LHCN-M2 (cell line): ENCODE measurements at places on chromosomes 7 and 10. TPM values are rescaled to one million over a fixed set of nuclear protein-coding genes. Genes with fewer than 3 reads are reported as not detected.

CPA1 gene
- 0.23 TPM in 1 of 2 replicates, not detected in the other for total RNA-seq

PDGFA gene
- total RNA-seq, result 33.7 and 37.0 TPM in 2 replicates

VWDE gene
- total RNA-seq, result 0.11 and 0.51 TPM in 2 replicates

VWA2 gene
- total RNA-seq, result not detected in 2 replicates

PON1 gene
- 0.75 TPM in 1 of 2 replicates, not detected in the other for total RNA-seq

LAMB1 gene
- 140 and 161 TPM in 2 replicates for total RNA-seq

HOXA2 gene
- 0.46 and 0.51 TPM in 2 replicates for total RNA-seq

EBLN1 gene
- total RNA-seq, result 0.26 TPM in 1 of 2 replicates, not detected in the other

KNDC1 gene
- total RNA-seq, result 0.11 TPM in 1 of 2 replicates, not detected in the other

SKIDA1 gene
- total RNA-seq, result 0.13 and 0.63 TPM in 2 replicates

TMEM196 gene
- not detected in 2 replicates for total RNA-seq

TMEM236 gene
- total RNA-seq, result under 0.01 TPM in 2 replicates

ZNF438 gene
- 5.1 and 5.3 TPM in 2 replicates for total RNA-seq

CAMK2B gene
- total RNA-seq, result 0.06 TPM in 2 replicates

ECD gene
- 33.0 and 36.6 TPM in 2 replicates for total RNA-seq

CAV2 gene
- 259 and 316 TPM in 2 replicates for total RNA-seq

ARL3 gene
- 8.3 and 10.3 TPM in 2 replicates for total RNA-seq

SH2D4B gene
- not detected in 2 replicates for total RNA-seq

GRCh38 chr10:114095559-114096337, 52.1 kb downstream of the ADRB1 start:
- DNase-seq, result no peak

- no peak for DNase-seq
These were observed 111.0 kb downstream of the FOXL3 start for GRCh38 chr7:400901-401485.

GRCh38 chr10:25978771-25979170, 44.7 kb downstream of the MYO3A start:
- no peak for DNase-seq

DNA sequence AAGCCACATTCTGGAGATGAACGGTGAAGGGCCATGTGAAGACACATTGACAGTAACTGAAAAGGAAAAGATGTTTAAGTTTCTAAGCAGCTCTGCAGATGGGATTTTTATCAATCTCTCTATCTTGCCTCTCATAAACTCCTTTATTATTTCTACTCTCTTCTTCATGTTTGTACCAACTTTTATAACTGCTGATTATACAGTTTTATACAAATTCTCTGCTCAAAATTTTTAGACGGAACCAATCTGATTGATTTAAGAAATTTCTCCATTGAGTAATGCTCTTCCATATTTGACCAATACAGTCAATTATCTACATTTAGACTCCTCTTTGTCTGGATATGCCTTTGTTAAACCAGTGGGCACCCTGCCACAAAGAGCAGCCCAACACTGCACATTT, 31.7 kb downstream of the TFPI2 start:
- no peak for DNase-seq

- DNase-seq, result no peak
These were observed 2.7 kb upstream of the ANXA7 start for GRCh38 chr10:73416571-73416970.

GRCh38 chr7:82373926-82374635, 69.5 kb downstream of the CACNA2D1 start:
- no peak for DNase-seq

DNA sequence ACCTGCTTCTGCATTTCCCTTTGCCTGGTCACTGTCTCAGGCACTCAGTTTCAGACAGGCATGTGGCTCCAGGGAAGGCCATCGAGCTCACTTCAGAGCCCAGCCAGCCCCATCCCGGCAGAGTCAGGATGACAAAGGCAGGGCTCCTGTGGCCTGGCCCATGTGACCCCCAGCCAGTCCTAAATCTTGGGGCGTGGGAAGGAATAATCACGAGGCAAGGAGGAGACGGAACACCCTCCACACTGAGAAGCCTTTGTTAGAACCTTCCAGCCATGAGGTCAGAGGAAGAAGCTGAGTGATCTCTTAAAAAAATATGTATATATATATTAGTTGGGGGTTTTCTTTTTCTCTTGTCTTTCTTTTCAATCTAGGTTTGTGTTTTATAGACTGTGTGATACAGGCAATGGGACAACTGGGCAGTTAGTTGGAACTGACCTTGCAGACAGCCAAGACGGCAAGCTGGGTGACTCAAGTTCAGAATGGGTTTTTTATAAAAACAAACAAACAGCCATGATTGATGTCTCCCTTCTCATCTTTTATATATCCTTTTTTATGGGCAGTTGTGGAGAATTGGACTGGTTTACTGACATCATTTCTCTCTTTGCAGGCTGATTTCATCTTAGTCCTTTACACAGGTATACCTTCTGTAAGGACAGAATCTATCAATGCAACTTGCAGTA, 60.8 kb downstream of the CHN2 start:
- DNase-seq, result no peak

GRCh38 chr10:97744405-97745035, 7.6 kb downstream of the ZFYVE27 start:
- DNase-seq, result no peak

- peak; percentile 73 for DNase-seq
These were observed 449.6 kb downstream of the GRM8 start for GRCh38 chr7:126803060-126803665.

DNA sequence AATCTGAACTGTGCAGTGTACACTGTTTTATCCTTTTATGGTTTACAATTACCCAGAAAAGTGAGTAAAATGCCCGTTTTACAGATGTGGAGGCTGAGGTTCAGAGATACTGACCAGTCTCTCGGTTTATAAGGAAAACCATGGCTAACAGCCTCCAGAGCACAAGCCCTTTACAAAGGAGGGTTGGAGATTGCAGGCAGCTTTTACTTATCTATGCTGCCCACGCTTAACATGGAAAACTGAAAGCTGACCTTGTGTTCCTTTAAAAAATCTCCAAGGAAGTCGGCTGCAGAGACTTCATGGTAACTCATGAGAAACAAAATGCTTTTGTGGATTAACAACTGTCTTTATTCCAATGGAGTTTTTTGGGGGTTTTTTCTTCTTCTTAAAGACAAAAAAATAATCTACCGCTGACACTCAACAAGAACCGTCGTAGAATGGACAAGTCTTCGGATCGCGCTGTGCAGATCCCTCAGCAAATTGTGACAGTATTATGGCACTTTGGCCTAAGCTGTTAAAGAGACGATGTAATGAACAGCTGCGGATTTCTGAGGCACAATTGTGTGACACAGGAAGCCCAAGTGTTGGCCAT, 654 bp upstream of the SLF2 start:
- DNase-seq, result no peak

- DNase-seq, result no peak
These were observed 21.2 kb upstream of the LRRC4 start for GRCh38 chr7:128052404-128052803.

GRCh38 chr10:43127442-43127841, 10.8 kb upstream of the CSGALNACT2 start:
- no peak for DNase-seq

GRCh38 chr7:18087026-18087686, 59.5 kb upstream of the PRPS1L1 start:
- DNase-seq, result no peak

GRCh38 chr10:4034907-4035598, 250.0 kb upstream of the KLF6 start:
- DNase-seq, result peak; percentile 66

- DNase-seq, result peak; percentile 26
These were observed 137.7 kb downstream of the SEMA3C start for GRCh38 chr7:80781146-80781545.

GRCh38 chr7:44057849-44058758, 7.3 kb downstream of the PGAM2 start:
- no peak for DNase-seq

DNA sequence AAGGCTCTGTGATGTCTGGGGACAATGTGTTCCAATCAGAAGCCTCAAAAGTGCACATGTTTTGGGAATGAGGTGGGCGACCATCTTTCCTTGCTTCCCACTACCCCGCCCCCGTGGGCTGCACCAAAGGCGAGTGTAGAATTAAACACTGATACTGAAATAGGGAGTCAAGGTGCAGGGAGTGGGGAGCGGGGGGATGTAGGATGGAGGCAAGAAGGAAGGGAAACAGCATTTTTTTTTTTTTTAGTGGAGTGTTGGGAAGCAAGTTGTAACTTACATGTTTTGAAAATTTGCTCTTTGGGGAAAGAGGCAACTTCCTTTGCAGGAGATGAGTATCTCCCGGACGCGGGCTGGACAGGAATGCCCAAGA, 484 bp upstream of the DLX5 start:
- DNase-seq, result no peak

DNA sequence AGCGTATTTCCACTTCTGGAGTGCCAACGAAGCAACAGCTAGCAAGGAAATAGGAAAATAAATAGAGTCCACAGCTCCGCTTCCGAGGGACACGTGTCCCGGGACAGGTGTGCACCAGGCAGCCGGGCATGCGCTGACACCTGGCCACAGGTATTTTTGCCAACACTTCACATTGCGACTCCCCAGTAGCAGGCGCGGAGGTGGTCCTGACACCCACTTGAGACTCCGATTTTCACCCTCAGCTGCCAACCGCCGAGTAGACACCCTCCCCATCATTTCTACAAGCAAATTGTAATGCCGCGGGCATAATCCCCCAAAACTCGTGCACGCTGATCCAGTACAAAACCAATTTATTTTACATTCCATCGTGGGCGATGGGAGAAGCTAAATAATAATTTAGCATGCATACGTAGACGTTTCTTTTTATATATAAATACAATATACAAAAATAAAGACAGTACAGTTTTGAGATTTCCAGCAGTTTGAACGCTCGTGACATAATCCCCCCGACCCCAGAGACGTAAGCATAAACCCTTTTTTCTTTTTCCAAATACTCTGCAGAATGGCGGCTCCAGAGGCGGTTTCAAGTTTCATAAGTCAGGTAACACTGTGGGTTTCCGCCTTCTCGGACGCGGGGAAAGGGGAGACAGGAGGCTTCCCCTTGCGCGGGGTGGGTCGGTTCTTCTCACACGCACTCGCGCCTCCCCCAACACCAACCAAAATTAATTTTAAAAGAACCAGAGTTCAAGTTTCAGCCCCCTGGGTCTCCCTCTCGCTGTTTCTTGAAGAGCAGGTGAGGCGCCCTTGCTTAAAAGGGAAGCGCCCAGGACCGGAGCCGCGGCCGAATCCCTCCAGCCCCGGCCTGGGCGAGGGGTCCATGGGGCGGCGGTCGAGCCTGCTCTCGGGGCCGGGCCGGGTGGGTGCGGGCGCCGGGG, 5.7 kb downstream of the MNX1 start:
- no peak for DNase-seq

GRCh38 chr7:3697472-3697871, 396.4 kb downstream of the SDK1 start:
- DNase-seq, result no peak

DNA sequence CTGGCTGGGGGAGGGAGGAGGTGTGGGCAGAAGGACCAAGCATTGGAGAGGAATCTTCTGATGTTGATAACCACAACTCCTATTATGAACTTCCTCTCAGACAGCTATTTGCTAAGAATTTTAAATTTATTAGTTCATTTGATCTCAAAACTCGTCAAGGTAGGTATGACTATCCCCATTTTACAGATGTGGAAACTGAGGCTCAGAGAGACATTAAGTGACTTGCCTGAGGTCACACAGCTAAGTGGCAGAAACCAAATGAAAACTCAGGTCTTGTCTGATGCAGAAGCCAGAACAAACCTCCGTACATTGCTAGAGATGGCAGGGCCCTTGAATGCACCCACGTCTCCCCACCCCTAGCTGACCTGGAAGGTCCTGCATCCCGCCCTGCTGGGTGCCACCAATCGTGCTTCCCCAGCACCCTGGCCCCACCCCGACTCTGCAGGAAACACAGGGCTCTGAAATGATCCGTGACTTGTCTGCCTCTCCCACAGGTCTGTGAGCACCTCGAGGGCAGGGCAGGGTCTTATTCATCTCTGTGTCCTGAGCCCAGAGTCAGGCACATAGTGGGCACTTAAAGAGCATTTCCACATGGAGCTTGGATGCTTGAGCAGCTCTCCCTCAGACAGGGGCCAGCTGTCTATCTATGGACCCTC, 5.6 kb upstream of the PALD1 start:
- no peak for DNase-seq

GRCh38 chr10:92150823-92151222, 140.1 kb downstream of the CPEB3 start:
- DNase-seq, result no peak

DNA sequence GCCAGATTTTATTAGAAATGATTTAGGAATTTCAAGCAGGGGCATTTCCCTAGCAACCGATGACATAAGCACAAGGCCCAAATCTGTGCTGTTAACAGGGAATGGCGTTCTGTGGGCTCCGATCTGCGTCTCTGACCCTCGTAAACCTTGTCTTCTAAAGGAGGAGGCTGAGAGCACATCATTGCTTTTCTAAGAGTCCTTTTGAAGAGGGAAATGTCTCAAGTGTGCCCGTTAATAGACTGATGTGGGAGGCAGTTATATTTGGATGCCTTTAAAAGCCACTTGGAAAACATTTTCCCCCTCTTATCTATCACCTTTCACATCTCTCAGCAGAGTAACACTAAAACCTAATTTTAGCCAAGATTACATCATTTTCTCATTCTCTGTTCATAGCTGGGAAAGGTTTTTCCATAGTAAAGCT, 424.1 kb upstream of the GALNT17 start:
- DNase-seq, result no peak

DNA sequence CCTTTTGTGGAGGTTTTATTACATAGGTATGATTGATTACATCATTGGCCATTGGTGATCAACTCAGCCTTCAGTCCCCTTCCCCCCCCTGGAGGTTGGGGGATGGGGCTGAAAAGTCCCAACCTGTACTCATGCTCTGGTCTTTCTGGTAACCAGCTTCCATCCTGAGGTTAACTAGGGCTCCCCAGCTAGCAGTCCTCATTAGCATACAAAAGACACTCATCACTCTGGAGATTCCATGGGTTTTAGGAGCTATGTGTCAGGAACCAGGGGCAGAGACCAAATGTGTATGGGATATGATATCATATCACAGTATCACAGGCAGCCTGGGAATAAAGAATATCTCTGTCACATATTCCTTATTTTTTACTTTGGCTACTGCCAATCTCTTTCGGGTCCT, 13.6 kb downstream of the CCSER2 start:
- no peak for DNase-seq

- DNase-seq, result peak; percentile 59
These were observed 87.1 kb downstream of the SLC16A9 start for GRCh38 chr10:59622320-59623132.

- peak; percentile 50 for DNase-seq
These were observed 6.2 kb downstream of the SFR1 start for GRCh38 chr10:104128214-104128613.

GRCh38 chr7:141157138-141157765, 83.4 kb downstream of the TMEM178B start:
- DNase-seq, result no peak

- DNase-seq, result peak; percentile 5
These were observed at the start of gene TMEM229A for GRCh38 chr7:124032369-124033094. TSS of gene TMEM229A (minus strand) at chr7:124033067. CDS start at chr7:124033003, 64 bp downstream.

DNA sequence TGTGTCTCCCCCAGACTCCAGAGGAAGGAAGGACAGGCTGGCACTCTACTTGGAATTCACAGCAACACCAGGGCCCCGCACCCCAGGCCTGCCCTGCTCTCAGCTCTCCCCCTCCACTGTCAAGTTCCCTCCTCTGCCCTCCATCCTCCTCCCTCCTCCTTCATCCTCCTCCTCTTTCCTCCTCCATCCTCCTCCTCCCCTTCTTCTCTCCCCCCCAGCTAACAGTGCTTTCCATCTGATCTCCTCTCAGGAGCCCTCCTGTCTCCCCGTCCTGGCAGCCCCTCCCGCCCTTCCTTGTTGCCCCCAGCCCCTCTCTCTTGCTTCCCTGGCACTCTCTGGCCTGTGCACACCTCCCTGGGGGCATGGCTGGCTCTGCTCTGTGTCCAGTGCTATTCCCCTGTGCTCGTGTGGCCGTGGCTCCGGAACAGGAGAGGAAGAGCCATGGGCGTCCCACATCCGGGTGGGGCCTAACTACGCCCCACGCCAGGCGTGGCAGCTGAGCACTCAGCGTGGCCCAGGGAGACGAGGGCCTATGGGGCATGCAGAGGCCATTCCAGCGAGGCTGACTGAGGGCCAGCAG, 64.2 kb downstream of the PWWP2B start:
- no peak for DNase-seq
